ENCODE measurements at places on chromosomes 3 and 15.

GRCh38 chr3:72338942-72339669 lies 509.1 kb downstream of the SHQ1 start:
- no peak for DNase-seq

DNA sequence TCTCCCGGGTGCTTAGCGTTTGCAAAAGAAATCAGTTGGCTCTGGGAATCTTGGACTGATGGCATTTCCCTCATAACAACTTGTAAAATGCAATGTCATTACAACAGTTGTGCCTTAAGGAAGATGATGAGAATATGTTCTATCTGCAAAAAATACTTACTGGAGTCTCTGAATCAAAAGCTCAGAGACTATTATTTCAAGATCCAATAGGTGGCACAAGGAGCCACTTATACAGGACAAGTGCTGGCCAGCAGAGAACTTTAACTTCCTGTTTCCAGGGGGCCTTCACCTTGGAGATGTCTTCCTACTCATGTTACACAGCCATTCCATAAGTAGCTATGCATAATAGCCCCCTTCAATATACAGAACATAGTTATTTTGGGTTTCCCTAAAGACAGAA lies 8.9 kb upstream of the RPS27L start:
- DNase-seq, result no peak

GRCh38 chr3:177789500-177789899 lies 592.2 kb upstream of the TBL1XR1 start:
- DNase-seq, result no peak

DNA sequence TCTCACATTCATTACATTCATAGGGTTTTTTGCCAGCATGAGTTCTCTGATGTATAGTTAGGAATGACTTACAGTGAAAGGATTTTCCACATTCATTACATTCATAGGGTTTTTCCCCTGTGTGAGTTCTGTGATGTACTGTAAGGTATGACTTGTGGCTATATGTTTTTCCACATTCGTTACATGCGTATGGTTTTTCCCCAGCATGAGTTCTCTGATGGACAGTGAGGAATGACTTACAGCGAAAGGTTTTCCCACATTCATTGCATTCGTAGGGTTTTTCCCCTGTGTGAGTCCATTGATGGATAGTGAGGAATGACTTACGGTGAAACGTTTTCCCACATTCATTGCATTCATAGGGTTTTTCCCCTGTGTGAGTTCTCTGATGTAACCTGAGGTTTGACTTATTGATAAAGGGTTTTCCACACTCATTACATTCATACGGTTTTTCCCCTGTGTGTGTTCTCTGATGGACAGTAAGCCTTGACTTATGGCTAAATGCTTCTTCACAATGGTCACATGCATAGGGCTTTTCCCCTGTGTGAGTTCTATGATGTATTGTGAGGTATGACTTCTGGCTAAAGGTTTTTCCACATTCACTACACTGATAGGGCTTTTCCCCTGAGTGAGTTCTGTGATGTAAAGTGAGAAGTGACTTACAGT lies 47.4 kb downstream of the ZNF717 start:
- DNase-seq, result no peak

- DNase-seq, result no peak
These were observed 49.0 kb downstream of the MSL2 start for GRCh38 chr3:136146981-136147729.

DNA sequence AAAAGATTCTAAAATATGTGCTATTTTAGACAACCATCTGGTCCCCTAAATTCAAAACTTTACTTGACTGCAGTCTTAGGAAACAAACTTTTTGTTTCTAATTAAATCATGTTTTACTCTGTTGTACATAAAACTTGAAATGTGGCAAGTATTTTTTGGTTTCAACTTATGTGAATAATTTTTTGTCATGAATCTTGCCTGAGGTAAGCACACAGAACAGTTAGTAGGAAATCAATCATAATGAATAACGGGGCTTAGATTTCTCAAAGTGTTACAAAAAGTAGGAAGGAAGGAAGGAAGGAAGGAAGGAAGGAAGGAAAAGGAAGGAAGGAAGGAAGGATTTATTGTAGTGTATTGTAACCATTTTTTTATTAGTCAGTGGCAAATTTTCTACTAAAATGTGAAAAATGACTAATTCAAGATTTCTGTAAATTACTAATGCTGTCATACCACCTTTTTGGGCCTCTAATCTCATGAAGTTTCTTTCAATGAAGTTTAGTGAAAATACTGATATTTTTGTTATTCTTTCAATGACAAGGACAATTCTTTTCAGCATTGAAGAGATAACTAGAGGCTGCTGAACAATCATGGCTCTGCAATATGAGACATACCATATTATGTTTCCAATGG lies 1689.2 kb downstream of the OTOL1 start:
- DNase-seq, result no peak
